Neural progenitor cell (in vitro differentiated cells): ENCODE measurements at places on chromosomes 6 and 20. TPM values are rescaled to one million over a fixed set of nuclear protein-coding genes. Genes with fewer than 3 reads are reported as not detected.

HNF4A gene
- total RNA-seq, result 0.68 and 1.6 TPM in 2 replicates

CST2 gene
- not detected in 2 replicates for total RNA-seq

LZTS3 gene
- 3.7 and 12.5 TPM in 2 replicates for total RNA-seq

PRND gene
- not detected in 2 replicates for total RNA-seq

GRCh38 chr6:17388365-17388764 lies 5.0 kb upstream of the CAP2 start:
- H3K4me1 ChIP-seq, result peaks cover 9% of the 10 kb centered on the region
- H3K27ac ChIP-seq, result no peak overlapping the region
- DNase-seq, result no peak
- H3K27me3 ChIP-seq, result no peaks in the 10 kb centered on the region
- no peak overlapping the region for H3K4me3 ChIP-seq

GRCh38 chr20:22914291-22914690 lies 120.8 kb upstream of the SSTR4 start:
- no peak for DNase-seq
- no peaks in the 10 kb centered on the region for H3K27me3 ChIP-seq
- H3K4me1 ChIP-seq, result peaks cover 6% of the 10 kb centered on the region
- H3K27ac ChIP-seq, result no peak overlapping the region

DNA sequence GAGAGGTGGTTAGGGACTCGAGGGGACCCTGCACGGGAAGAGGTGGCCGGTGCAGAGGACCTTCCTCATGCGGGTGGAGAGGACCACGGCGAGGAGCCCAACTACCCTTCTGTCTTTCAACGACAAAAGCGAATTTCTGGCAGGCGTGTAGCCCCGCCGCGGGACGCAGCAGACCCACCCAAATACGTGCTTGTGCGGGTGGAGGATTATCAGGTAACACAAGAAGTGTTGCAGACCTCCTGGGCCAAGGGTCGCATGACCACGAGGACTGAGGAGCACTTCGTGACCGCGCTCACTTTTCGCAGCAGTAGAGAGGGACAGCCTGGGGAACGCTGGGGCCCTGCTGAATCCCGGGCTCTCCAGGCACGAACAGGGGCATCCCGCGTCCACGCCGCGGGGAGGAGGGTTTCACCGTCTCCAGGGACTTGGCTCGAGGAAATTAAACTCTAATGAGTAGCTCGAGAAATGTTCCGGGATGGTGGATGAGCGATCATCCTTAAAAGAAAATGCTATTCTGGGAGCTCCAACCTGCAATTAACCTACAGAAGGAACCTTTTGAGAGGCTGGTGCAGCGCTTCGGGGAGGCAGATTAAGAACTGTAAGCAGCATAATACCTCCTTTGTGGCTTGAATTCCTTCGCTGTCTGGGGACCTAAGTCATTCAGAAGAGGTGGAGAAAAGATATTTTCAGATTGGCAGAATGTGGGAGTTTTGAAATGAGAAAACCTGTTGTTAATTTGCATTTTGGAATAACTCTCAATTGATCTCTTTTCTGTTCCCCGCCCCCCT lies 804 bp downstream of the C6orf141 start:
- peaks cover 62% of the 10 kb centered on the region for H3K4me1 ChIP-seq
- H3K4me3 ChIP-seq, result peak overlapping the region; percentile 75
- peaks cover 7% of the 10 kb centered on the region for H3K36me3 ChIP-seq
- no peaks in the 10 kb centered on the region for H3K27me3 ChIP-seq

DNA sequence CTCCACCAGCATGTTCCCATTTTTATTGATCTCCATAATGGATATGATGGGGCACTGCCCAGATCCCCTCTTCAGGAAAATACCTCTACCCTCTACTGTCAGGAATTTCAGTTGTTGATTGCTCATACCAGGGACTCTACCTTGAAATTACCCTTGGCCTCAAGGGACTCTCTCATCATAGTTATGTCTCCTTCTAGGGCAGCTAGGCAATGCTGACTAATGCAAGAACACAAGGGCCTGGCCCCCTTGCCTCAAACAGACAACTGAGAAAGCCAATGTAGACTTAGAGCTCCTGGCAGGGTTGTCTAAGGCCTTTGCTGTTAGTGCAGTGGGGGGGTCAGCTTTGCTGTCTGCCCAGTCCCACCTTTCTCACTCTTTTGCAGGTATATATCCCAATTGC lies 493.1 kb downstream of the BTBD3 start:
- no peak overlapping the region for H3K27ac ChIP-seq
- H3K27me3 ChIP-seq, result no peaks in the 10 kb centered on the region
- no peaks in the 10 kb centered on the region for H3K36me3 ChIP-seq
- no peak for DNase-seq
- H3K4me1 ChIP-seq, result peaks cover 3% of the 10 kb centered on the region

DNA sequence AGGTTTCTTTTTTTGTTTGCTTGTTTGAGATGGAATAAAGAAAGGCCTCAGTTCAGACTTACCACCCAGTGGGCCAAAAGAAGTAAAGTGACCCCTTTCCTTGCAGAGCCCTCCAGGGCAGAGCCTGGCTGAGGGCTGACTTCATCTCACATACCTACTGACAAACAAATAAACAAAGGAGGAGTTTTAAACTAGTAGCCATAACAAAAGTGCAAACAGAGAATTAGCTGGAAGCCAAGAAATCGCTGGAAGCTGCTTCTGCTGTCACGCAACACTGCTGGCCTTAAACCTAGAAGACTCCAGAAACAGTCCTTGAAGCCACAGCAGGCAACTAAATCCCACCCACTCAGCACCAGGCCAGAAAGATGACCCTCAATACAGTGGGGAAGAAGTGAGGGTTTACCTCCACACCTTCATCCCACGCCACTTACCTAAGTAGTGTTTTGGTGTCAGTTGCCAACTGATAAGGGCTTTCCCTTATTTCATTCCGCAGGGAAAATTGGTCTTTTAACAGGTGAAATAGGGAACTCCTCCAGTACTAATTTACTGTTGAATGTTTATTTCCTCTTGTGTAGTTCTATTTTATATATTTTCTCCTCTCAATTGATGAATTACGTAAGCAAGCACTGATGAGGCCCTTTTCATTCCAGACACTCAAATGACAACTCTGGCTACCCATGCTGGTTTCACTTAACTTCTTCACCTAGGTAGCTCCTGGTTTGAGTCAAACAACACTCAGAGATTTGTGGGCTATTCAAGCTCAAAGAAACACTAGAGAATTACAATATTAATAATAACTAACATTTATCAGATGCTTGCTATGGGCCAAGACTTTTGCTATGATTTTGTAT lies 46.2 kb downstream of the EDN1 start:
- peaks cover 15% of the 10 kb centered on the region for H3K4me1 ChIP-seq
- no peak overlapping the region for H3K27ac ChIP-seq
- peak; percentile 23 for DNase-seq
- no peaks in the 10 kb centered on the region for H3K27me3 ChIP-seq
- H3K36me3 ChIP-seq, result no peaks in the 10 kb centered on the region
